B cell (primary cell): ENCODE measurements at places on chromosomes 6 and 20. TPM values are rescaled to one million over a fixed set of nuclear protein-coding genes. Genes with fewer than 3 reads are reported as not detected.

GFRA4 gene
- not detected in 2 replicates for total RNA-seq

- no peaks in the 10 kb centered on the region for H3K36me3 ChIP-seq
- no peak overlapping the region for H3K4me3 ChIP-seq
- DNase-seq = no peak
- peaks cover 13% of the 10 kb centered on the region for H3K4me1 ChIP-seq
These were observed 30.5 kb downstream of the SPDEF start for GRCh38 chr6:34525431-34526175.

DNA sequence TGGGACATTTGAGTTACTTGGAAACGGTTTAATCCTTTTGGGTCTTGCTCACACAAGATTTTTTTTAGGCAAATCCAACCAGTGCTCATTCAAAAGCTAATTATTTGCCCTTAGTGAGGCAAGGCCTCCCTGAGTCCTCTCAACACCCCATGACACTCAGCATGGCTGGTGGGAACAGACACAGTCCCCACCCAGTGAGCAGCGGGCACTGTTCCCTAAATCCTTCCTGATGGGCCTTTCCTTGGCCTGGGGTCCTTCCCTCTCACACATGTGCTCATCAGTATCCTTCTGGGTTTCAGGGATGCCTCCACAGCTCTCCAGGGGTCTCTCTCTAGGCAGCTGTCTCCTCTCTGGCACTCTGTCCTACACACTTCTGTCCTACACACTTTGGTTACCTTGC lies 28.0 kb downstream of the PLAGL2 start:
- DNase-seq = no peak
- no peaks in the 10 kb centered on the region for H3K4me1 ChIP-seq
- no peaks in the 10 kb centered on the region for H3K36me3 ChIP-seq
- H3K27me3 ChIP-seq = no peaks in the 10 kb centered on the region

- H3K27me3 ChIP-seq = peaks cover 19% of the 10 kb centered on the region
- no peak for DNase-seq
- H3K36me3 ChIP-seq = no peaks in the 10 kb centered on the region
- H3K27ac ChIP-seq = no peak overlapping the region
- no peaks in the 10 kb centered on the region for H3K4me1 ChIP-seq
These were observed 30.5 kb upstream of the XRN2 start for GRCh38 chr20:21272679-21273078.

DNA sequence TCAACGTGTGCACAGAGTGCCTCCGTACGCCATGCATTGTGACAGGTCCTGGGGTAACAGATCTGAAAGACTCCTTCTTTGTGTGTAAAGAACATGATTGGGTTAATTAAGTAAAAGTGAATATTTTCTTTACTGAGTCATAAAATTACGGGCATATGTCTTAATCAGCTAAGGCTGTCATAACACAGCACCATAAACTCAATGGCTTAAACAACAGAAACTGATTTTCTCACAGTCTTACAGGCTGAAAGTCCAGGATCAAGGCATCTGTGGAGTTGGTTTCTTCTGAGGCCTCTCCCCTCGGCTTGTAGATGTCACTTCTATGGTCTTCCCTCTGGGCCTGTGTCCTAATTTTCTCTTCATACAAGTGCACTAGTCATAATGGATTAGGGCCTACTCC lies 176.9 kb downstream of the MTFR2 start:
- no peak for DNase-seq
- H3K4me1 ChIP-seq = no peaks in the 10 kb centered on the region
- H3K4me3 ChIP-seq = no peak overlapping the region
- no peaks in the 10 kb centered on the region for H3K27me3 ChIP-seq
- no peak overlapping the region for H3K27ac ChIP-seq

DNA sequence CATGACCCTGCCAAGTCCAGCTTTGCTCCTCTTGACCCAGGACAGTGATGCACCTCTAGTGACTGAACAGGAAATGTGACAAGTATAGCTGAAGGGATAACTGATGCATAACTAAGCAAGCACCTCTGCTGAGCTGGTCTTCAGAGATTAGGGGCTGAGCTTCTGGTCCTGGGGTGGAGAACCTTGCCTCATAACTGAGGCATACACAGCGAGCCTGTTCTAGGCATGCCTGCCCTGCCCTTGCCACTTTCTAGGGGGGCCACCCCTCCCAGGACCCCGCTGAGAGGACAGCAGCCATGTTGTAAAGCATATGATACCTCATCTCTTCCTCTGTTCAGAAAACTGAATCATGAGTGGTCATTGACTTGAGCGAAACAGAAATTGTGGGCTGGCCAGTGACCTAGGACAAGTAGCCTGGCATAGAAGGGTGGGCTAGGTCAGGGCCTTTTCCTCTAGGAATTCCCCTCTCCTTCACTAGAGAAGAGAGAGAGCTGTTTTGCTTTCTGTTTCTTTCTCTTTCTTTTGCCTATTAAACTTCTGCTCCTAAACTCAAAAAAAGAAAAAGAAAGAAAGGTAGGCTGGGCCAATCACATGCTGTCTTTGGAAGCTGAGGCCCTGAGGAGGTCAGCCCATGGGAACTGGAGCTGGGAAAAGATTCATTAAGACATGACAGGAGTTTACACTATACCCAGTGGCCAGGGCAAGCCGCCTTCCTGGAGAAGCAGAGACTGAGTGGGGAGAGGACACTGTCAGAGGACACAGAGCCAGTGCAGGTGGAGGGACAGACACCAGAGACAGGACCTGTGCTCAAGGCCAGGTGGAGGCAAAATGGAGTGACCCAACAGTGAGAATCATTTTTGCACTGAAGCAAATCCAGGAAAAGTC lies 23.1 kb downstream of the ALDH5A1 start:
- H3K36me3 ChIP-seq = peaks cover 13% of the 10 kb centered on the region
- no peaks in the 10 kb centered on the region for H3K27me3 ChIP-seq
- H3K4me1 ChIP-seq = peaks cover 36% of the 10 kb centered on the region

GRCh38 chr20:47674145-47674544 lies 111.1 kb downstream of the SULF2 start:
- H3K27me3 ChIP-seq = no peaks in the 10 kb centered on the region
- no peak overlapping the region for H3K4me3 ChIP-seq
- no peaks in the 10 kb centered on the region for H3K4me1 ChIP-seq
- H3K36me3 ChIP-seq = no peaks in the 10 kb centered on the region
- no peak overlapping the region for H3K27ac ChIP-seq
- no peak for DNase-seq

GRCh38 chr6:138689849-138690248 lies 83.7 kb upstream of the CCDC28A start:
- peaks cover 14% of the 10 kb centered on the region for H3K27me3 ChIP-seq
- no peak overlapping the region for H3K4me3 ChIP-seq
- no peak for DNase-seq

- DNase-seq = no peak
- no peak overlapping the region for H3K4me3 ChIP-seq
- H3K27ac ChIP-seq = no peak overlapping the region
- no peaks in the 10 kb centered on the region for H3K27me3 ChIP-seq
- no peaks in the 10 kb centered on the region for H3K36me3 ChIP-seq
These were observed 257.6 kb downstream of the HDGFL1 start for GRCh38 chr6:22826961-22827360.
